ENCODE measurements at places on chromosomes 7 and 10.

DNA sequence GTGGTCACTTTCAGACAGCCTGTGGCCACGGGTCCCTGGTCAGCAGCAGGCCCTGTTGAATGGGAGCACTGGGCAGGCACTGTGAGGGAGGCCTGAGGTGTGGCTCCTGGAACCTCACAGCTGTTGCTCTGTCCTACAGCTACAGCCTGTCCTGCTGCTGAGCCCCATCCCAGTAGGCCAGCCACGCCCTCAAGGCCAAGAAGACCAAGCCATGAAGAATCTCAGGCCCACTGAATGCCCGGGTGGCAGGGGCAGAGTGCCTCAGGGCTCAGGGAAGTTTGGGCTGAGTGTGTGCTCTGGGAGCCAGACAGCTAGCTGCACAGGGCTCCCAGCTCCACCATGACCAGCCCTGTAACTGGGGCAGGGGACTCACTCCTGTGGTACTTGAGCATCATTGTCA lies 363.5 kb upstream of the NUPR2 start:
- no peak for DNase-seq

DNA sequence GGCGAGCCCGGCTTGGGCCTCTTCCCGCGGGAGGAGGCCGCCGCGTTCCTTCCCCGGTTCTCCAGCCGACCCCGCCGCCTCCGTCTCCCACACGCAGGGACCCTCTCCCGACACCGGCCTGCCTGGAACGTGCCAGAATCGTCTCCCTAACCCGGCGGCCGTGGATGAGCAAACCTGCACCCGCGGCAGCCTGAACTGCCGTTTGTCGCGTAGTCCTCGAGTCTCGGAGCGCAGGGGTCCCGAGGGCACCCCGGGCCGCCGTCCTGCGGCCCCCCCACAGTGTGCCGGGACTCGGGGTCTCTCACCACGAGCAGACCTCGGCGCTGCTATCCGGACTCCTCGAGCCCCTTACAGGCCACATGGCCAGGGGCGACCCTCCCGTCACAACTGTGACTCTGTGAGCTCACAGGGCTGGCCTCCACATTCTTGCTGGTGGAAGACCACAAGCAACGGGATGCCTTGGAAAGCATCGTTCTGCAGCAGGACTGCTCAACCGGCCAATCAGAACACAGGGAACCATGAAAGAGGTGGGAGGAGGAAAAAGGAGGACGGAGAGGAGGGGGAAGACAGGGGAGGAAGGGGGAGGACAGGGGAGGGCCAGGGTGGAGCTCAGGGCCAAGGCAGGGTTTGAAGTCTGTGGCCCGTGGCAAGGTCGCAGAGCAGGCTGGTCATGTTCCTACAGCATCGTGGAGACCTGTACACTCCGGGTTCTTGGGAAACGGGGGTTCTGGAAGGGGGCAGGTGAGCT lies 276.9 kb downstream of the DNAJB6 start:
- DNase-seq, result no peak

DNA sequence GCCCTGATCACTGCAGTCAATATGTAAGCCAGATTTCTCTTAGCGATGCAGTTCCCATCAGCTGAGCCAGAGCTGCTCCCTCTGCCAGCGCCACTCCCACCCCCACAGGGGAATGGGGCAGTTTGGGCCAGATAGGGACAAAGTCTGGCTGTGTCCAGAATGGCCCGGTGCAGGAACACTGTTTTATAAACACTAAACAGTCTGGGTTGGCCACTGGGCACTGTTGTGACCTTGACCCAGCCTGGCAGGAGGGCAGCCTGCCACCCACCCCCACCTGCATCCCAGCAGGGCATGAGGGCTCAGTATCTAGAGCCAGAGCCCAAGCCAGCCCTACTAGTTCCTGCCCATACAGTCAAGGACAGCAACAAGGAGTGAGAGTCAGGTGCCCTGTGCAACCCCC lies 1.3 kb downstream of the OGDHL start:
- DNase-seq, result no peak

DNA sequence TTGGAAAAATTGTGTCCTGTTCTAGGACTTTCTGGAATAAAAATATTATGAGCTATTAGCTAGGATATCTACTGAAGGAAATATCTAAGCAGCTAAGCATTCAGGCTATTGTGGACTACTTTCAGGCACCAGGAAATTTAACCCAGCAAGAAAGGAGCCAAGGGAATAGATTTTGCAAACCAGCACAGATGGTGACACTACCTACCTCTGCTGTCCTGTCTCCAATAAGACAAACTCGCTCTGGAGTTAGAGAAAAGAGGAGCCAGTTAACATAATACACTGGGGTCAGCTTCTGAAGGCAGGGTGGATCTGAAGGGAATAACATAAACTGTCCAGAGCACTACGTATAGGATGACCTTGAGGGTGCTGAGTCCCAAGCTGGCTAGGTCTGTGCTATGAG lies 223.7 kb upstream of the PRSS58 start:
- DNase-seq, result no peak

- no peak for DNase-seq
Measured at GRCh38 chr10:124221356-124222317, 128.2 kb upstream of the CHST15 start.

- no peak for DNase-seq
Measured at GRCh38 chr7:81150951-81151361, 232.1 kb upstream of the SEMA3C start.

DNA sequence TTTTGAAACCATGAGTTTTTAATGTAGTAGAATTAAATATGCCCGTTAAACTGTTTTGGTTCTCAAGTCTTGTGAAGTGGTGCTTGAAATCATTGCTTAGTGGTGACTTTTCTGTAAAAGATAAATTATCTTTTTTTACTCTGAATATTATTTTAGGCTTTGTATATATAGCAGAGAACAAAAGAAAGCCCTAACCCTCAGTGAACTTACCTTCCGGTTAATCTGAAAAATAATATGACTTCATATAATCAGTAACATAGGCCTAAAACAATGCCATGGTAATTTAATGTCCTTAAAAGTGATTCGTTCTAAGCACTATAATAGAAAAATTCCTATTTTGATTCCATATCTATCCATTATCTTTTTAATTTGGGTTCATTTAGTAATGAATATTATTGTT lies 21.8 kb downstream of the AKAP9 start:
- DNase-seq, result no peak

DNA sequence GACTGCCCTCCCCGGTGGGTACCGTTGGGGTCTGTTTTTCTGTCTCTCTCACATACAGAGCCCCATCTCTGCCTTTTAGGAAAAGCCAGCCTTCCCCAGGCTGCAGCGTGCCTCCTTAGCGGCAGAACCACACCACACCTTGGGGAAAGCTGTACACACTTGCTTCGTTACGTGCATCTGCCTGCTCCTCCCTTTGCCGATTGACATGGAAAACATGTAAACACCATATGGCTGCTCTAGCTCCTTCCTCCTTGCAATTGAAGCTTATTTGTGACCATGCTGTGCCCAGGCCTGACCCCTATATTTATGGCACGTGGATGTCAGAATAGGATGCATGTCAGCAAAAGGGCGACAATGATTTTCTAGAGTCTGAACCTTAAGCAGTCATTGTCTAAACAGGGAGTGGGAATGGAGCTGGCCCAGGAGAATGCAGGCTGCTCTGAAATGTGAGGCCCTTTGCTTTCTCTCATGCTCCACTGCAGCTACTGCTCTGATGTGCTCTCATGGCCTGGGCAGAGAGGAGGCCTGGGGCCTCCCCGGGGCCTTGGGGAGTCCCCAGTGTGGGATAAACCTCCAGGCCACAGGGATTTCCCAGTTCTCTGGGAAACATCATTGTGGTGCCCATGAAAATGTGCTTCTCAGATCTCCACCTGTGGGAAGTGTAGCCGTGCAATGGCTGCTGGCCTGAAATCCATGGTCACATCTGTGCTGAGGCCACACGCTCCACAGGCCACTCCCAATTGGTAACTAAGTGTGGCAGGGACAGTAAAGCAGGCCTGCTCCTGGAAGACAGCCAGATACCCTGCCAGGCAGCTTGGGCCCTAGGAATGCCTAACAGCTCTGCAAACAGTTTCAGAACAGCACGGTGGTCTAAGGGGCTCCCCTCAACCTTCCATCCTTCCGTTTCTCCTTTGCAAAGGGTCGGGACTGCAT lies 18.6 kb downstream of the PDE6C start:
- DNase-seq, result no peak

GRCh38 chr10:132114953-132115520 lies 49.3 kb downstream of the JAKMIP3 start:
- DNase-seq, result no peak

- DNase-seq, result no peak
Measured at GRCh38 chr7:26690135-26690805, 174.1 kb downstream of the SKAP2 start.

DNA sequence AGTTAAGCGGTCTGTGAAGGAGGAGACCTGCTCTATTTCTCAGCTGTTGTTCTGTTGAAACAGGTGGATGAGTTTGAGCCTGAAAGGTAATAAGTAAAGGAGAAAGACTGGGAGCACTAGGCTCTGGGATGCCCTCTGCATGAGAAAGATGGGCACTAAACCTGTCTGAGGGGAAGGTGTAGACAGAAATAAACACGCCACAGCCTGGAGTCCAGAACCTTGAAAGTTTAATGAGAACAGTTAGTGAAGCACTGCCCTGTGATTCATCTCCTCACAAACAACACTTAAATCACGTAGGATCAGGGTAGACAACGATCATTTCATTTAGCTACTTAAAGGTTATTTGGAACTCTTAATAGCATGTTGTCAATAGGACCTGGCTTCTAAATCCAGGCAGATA lies 193.1 kb downstream of the PHTF2 start:
- DNase-seq, result no peak

GRCh38 chr7:31487476-31487875 lies 26.4 kb upstream of the ITPRID1 start:
- DNase-seq, result no peak

- no peak for DNase-seq
Measured at GRCh38 chr7:31382722-31383121, 42.2 kb upstream of the NEUROD6 start.
